ENCODE measurements at places on chromosomes 7 and 10.

DNA sequence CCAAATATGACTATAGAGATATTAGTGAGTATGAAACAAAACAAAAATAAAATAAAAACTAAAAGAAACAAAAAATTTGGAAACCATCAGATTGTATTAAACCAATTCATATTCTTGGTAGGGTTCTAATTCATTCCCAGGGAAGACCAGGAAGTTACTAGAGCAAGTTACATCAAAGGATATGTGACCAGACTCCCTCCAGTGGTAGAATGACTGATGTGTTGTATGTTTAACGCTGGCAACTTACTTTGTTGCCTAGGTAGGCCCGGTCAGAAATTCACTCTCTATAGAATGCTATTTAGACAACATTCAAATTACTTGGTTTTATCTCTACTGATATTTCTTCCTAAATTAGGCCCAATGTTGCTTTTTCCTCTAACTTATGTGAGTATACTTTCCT lies 5.2 kb downstream of the PHYHIPL start:
- no peak for DNase-seq

DNA sequence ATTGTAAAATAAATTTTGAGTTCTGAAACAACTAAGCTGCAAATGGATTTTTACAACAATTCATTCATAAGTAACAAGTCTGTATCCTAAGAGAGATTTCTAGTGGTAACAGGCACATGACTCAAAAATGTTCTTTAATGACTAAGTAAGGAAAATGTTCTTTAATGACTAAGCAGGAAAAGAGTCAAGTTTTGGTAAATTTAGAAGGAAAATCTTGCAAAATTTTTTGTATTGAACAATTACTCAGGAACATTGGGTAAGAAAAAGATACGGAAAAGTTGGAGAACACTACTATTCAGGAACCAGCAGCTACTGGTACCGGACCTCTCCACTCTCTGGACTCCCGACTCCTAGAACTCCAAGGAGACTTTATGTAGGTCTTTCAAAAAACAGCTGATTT lies 33.5 kb downstream of the HYCC1 start:
- no peak for DNase-seq

- DNase-seq: no peak
Observed at GRCh38 chr10:97584798-97585438, 729 bp downstream of the HOGA1 start.

DNA sequence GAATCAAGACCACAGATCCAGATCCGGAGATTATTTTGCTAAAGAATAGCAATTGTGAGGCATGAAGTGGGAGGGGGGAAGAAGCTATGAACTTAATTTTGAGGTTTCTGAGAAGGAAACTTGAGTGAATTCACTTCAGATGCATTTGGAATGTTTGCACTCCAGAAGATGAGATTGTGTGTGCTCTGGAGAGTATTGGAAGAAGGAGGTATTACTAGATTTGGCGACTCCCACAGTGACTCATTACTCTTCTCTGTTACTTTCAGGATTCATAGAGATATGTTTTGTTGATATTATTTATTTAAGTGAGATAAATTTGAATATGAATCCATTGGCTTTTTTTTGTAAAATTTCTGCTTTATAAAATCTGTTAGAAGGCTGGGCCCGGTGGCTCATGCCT lies 80.7 kb downstream of the ANKRD30A start:
- no peak for DNase-seq

GRCh38 chr7:52648872-52649271 lies 386.6 kb upstream of the POM121L12 start:
- DNase-seq: no peak

GRCh38 chr7:12570534-12571461 lies at the start of gene SCIN:
Gene SCIN, plus strand, starts transcription at chr7:12570720. Its CDS starts 67 bp downstream, at chr7:12570787.
- DNase-seq: peak; percentile 5

DNA sequence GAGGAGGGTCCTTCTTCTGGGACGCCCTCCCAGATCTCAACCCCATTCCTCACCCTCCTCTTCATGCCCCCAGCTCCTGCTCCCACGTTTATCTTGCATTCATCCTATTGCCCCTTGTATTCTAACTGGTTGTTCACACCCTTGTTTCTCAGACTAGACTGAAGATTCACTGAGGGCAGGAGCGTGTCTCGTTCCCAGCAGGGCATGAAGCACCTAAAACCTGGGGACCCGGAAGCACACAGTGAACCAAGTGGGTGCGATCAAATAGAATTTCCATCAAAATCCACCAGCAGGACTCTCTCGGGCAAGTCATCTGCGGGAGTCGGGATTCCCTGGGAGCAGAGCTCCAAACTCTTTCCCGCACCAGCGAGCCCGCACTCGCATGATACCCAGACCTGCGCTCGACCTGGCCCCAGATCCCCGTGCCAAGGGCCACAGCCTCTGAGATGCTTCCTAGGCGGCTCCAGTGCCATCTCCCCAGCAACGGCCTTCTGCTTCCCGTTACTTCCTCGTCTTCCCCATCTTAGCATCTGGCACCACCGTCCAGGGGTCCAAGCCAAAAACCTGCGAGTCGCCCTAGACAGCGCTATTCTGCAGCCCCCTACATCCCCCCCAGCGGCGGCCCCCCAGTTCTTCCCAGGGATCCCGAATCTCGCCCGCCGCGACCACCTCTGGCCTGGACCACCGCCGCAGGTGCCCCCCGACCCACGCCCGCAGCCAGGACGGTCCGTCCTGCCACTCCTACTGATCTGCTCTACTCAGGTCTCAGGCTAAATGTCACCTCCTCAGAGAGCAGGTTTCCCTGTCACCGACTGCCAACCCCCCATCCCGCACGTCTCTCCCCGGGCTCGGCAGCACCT lies 6.1 kb upstream of the GBX1 start:
- no peak for DNase-seq

DNA sequence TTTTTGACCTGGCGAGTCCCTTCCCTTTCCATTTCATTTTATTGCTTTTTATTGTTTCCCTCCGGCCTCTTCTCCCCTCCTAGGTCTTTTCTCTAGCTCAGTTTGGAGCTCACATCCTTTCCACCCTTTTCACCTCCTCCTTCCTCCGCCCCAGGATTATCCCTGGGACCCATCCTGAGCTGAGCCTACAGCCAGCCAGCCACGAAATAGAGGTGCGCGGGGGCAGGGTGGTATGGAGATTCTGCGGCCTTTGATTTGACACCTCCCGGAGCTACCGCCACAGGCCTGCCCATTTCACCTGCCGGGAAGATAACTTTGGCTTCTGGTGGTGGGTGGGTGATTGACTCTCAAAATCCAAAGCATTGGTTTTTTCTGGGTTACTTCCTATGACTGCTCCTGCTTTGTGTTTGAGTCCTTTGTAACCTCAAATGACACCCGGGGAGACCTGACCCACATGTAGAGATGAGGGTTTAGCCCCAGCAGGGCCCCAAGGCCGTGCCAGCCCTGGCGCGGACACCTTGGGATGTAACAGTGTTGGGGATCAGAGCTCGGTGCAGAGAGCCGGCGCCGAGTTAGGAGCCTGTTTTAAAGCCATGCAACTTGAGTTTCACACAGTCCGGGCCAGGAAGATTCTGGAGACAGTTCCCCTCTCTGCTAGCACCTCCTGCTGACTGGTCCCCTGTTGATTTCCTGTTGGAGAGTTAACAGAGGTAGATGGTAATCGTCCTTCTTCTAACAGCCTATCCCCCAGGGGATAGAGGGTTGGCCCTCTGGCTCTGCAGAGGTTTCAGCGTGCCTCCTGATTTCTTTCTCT lies 1.5 kb downstream of the DUSP5 start:
- peak; percentile 31 for DNase-seq

Measured in activated gamma-delta T cell treated with Interleukin-2 at 50 U/mL for 16 hours (primary cell).